ENCODE measurements at places on chromosomes 4 and X.

DNA sequence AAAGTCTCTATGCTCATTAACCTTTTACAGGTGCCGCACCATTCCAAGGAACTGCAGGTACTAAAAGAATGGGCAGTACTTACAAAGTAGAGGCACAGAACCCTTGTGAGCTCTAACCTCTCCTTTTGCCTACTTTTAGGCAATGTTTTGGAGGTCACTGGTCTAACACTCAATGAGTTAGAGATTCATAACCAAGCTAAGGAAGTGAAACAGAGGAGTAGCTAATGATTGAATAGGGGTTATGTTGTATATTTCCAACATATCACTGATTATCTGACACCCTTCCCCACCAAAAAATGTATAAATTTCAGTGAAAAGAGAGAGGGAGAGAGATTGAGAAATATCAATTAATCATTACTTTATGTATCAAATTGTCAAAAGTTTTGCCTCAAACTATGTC is 269.3 kb downstream of the PCDH7 start:
- DNase-seq, result no peak

DNA sequence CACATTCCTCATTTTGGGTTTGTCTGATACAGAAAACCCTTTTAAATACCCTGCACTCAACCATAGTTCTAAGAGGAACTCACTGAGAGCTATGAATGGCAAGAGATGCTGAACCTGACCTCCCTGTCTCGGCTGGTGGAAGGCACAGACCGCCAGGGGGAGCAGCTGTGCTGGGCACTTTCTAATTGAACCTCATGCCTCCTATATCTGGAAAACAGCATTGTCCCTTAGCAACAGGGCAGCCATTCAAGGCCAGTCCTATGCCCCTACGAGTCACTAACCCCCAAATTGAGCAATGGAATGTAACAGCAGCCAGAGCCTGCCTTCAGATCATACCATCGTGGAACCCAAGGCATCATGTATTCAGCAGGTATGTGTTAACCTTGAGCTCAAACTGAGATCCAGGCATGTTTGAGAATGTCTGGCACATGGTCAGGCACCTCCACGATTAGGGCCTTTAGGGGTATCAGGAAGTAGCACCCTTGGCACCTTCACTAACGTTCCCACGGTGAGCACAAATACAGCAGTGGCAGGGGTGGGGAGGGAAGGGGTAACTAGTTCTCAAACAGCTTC is 5.1 kb downstream of the USP27X start:
- DNase-seq, result peak; percentile 47

- DNase-seq, result no peak
Observed at GRCh38 chr4:172751550-172751949, 417.1 kb upstream of the GALNT7 start.

- no peak for DNase-seq
Observed at GRCh38 chrX:10001496-10001895, 34.3 kb downstream of the CLDN34 start.

GRCh38 chr4:16085822-16086221 is 2.0 kb upstream of the PROM1 start:
- DNase-seq, result no peak

DNA sequence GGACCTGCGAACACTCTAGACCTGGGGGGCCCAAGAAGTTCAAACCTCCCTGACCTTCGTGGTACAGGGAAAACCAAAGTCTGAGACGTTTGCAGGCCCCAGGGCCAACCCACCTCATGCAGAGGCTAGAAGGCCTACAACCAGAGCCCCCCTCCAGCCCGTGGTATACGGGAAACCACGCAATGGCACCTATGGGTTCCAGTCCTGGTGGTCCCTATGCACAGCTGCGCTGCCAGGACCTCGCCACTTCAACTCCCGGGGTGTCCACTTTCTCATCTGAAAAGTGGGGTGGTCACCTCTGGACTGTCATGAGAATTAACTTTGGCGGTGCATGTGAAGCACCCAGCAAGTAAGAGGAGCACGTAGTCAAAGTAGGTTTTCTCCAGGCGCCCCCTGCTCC is 8.4 kb upstream of the MSX1 start:
- no peak for DNase-seq

DNA sequence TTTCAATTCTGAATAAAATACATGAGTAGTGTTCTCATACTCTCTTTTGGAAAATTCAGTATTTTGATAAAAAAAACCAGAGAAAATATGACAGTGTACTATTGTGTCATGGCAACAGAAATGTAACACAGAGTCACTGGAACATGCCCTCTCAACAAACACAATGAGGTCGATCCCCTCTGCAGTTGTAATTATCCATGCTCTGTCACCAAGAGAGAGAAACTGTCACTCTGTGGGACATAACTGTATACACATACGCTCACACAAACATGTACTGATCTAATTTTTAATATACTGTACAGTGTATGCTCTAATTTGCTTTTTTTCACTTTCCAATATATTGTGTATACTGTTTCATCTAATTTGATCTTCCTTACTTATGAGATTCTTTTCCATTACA is 1136.8 kb upstream of the TENM3 start:
- no peak for DNase-seq

- DNase-seq, result no peak
Observed at GRCh38 chr4:151524610-151525009, 115.6 kb downstream of the FHIP1A start.

GRCh38 chrX:103792916-103793544 is 16.4 kb downstream of the PLP1 start:
- DNase-seq, result no peak

DNA sequence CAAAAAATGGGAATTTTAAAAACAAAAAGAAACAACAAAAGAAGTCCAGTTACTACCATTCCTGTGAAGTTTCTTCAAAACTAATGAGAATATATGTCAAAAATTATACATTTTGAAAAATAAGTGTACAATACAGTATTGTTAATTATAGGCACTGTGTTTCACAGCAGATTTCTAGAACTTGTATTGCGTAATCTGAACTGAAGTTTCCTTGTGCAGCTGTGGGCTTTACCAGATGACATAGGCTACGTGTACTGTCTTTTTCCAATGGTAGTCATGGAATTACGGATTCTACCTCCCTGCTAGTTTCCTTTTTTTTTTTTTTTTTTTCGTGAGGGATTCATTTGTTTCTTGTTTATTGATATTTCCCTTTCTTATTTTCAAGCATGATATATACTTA is 113.8 kb upstream of the GABRA2 start:
- no peak for DNase-seq

- DNase-seq, result no peak
Observed at GRCh38 chrX:150160656-150161055, 202.5 kb upstream of the MAMLD1 start.

GRCh38 chr4:26984896-26985295 is 124.3 kb downstream of the STIM2 start:
- DNase-seq, result no peak

DNA sequence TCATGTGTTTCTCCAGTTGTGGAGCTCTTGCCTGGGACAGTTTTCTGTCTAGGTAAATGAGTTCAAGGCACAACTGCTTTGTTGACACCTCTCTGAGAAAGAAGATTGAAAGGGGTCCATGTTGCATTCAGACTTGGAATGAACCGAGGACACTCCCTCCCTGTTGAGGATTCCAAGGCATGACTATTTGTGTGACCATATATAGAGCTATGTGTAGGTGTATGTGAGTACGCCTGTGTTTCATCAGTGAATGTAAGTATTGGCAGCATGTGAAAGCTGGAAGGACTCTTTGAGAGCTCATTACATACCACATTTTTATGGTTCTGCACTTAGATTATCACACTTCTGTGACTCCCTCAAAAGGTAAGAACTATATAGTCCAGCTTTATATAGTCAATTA is 3.4 kb downstream of the HEPH start:
- no peak for DNase-seq

GRCh38 chr4:128488055-128488705 is 200.6 kb upstream of the PGRMC2 start:
- DNase-seq, result no peak

- no peak for DNase-seq
Observed at GRCh38 chr4:132386130-132386529, 763.0 kb upstream of the PCDH10 start.

GRCh38 chr4:24858026-24858425 is 54.8 kb downstream of the CCDC149 start:
- DNase-seq, result no peak

All from head of caudate nucleus (tissue), 42 donors.